CD4-positive, alpha-beta T cell treated with Interleukin-2 at 100 ng/mL for 4 hours (primary cell): ENCODE measurements at places on chromosomes 13 and 19.

DNA sequence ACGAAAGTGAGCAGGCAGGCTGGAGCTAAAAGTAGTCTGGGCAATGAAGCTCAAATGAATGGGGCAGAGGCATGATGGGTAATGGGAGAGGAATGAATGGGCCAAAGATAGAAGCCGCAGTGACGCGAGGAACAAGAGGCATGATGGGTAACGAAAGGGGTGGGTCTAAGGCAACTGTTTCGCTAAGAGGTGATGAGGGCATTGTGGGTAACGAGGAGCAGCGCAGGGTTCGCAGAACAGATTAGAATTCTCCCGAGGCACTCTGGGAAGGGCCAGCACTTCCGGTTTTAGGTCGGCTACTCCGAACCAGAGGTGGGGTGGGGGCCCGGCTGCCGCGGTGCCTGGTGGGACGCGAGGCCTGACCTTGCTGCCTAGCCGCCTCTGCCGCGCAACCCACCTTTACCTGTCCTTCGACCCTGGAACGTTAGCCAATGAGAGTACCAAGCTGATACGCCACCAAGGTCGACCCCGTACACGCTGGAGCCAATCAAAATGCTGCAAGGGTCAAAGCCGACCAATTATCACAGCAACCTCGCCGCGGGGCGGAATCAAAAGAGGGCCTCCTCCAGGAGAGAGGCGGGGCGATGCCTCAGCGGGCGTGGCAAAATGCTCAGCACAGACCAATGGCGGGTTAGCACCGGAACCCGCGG lies 563 bp upstream of the TOMM40 start:
- DNase-seq: peak; percentile 100

- DNase-seq: peak; percentile 44
Measured at GRCh38 chr19:50325310-50326100, 3.7 kb downstream of the KCNC3 start.

GRCh38 chr13:95822303-95822702 lies 145.4 kb downstream of the DNAJC3 start:
- no peak for DNase-seq

DNA sequence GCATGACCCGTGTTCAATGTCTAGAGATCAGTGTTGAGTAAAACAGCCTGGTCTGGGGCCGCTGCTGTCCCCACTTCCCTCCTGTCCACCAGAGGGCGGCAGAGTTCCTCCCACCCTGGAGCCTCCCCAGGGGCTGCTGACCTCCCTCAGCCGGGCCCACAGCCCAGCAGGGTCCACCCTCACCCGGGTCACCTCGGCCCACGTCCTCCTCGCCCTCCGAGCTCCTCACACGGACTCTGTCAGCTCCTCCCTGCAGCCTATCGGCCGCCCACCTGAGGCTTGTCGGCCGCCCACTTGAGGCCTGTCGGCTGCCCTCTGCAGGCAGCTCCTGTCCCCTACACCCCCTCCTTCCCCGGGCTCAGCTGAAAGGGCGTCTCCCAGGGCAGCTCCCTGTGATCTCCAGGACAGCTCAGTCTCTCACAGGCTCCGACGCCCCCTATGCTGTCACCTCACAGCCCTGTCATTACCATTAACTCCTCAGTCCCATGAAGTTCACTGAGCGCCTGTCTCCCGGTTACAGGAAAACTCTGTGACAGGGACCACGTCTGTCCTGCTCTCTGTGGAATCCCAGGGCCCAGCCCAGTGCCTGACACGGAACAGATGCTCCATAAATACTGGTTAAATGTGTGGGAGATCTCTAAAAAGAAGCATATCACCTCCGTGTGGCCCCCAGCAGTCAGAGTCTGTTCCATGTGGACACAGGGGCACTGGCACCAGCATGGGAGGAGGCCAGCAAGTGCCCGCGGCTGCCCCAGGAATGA lies 1.5 kb upstream of the CEACAM5 start:
- DNase-seq: peak; percentile 62

DNA sequence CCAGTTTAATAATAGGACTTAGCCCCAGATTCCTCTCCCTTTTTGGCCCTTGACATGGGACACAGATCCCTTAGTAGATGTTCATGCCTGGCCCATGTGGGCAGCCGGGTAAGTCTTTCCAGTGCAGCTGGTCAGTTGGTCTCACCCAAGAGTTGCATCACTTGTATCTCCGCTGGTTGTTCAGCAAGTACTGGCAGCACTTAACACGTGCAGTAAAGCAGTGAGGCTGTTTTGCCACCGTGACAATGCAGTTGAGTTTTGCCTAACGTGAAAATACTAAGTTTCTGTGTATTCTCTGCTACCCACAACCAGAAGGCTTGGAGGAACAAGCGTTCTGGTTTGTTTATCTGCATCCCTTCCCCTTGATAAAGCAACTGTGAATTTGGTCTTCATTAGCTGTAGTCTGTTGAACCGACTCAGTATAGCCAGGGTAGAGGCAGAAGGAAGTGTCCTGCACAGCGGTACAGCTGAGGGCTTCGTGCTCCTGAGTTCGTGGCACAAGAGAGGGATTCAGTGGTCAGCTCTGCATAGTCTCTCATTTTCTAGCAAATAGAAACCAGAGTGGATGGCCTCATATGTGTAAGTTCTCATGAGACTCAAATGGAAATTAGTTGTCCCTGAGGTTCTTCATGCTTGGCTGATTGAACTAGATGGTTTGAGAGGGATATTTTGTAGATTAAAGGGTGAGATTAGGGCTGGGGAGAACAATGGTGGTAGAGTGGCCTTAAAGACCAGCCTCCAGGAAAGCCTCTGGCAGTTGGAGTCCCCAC lies 50.3 kb downstream of the ARHGEF7 start:
- DNase-seq: no peak
